ENCODE measurements at places on chromosomes 6 and 20. TPM values are rescaled to one million over a fixed set of nuclear protein-coding genes. Genes with fewer than 3 reads are reported as not detected.

GRCh38 chr6:111604259-111605099 lies 1.2 kb downstream of the TRAF3IP2 start:
- no peaks in the 10 kb centered on the region for H3K27me3 ChIP-seq
- H3K4me3 ChIP-seq, result peak overlapping the region; percentile 81
- DNase-seq, result no peak
- peaks cover 51% of the 10 kb centered on the region for H3K4me1 ChIP-seq
- peaks cover 5% of the 10 kb centered on the region for H3K36me3 ChIP-seq

GRCh38 chr20:63628246-63628975 lies 1.5 kb upstream of the GMEB2 start:
- peaks cover 39% of the 10 kb centered on the region for H3K4me1 ChIP-seq
- H3K27ac ChIP-seq, result peak overlapping the region; percentile 97
- no peaks in the 10 kb centered on the region for H3K27me3 ChIP-seq
- H3K4me3 ChIP-seq, result peak overlapping the region; percentile 98

DNA sequence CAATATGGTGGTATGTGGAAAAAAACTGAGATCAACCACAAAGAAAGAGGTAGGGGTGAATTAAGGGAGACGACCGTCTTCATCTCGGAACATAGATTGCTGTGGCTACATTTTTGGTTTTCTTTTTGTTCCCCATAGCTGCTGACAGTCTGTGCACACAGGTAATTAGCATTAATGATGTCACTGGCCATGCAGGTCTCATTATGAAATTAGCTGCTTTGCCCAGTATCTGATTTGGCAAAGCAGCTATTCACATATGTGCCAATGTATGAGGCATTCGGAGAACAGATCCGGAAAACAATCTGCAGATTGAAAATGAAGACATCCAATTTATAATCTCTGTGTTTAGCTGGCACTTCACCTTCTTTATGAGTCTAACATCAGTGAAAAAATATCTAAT lies 13.1 kb downstream of the NOX3 start:
- H3K27me3 ChIP-seq, result peaks cover 2% of the 10 kb centered on the region
- H3K27ac ChIP-seq, result no peak overlapping the region
- H3K4me3 ChIP-seq, result no peak overlapping the region
- no peaks in the 10 kb centered on the region for H3K36me3 ChIP-seq

- no peak overlapping the region for H3K4me3 ChIP-seq
- no peaks in the 10 kb centered on the region for H3K27me3 ChIP-seq
- no peak for DNase-seq
- H3K4me1 ChIP-seq, result no peaks in the 10 kb centered on the region
- no peak overlapping the region for H3K27ac ChIP-seq
Observed at GRCh38 chr6:4703382-4703781, 72.8 kb upstream of the CDYL start.

DNA sequence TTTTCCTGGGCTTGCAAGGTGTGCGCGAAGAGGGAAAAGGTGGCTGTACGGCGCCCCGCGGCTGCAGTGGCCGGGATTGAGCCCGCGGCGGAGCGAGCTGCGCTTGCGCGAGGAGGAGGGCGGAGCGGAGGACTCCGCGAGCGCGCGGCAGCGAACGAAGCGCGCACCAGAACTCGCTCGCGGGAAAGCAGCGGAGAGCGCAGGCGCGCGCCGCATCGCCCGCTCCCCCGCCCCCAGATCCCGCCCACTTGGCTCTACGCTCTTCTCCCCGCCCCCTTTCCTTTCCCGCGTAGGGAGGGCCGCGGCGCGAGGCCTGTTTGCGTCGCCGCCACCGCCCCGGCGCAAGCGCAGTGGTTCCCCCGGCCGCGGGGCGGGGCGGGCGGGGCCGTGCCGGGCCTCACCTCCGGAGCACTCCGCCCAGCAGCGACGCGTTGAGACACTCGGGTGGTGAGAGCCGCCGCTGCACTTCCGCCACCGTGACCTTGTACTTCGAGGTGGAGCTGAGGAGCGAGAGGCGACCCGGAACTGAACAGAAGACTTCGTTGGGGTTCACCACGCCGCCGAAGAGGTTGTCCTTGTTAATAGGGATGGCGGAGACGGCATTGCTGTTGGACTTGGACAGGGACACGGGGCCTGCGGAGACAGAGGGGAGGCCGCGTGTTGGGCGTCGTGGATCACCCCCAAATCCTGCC lies 10.6 kb downstream of the TFAP2A start:
- peaks cover 10% of the 10 kb centered on the region for H3K4me1 ChIP-seq
- peak overlapping the region; percentile 76 for H3K4me3 ChIP-seq
- peaks cover 9% of the 10 kb centered on the region for H3K36me3 ChIP-seq

DNA sequence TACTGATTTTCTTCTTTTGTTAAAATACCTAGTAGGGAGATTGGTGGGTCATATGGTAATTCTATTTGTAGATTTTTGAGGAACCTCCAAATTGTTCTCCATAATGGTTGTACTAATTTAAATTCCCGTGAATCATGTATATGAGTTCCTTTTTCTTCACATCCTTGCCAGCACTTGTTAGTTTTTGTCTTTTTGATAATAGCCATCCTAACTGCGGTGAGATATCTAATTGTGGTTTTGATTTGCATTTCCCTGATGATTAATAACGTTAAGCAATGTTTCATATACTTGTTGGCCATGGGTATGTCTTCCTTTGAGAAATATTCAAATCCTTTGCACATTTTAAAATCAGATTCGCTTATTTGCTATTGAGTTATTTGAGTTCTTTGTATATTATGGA lies 110.9 kb downstream of the JAG1 start:
- H3K4me3 ChIP-seq, result no peak overlapping the region
- H3K27me3 ChIP-seq, result no peaks in the 10 kb centered on the region
- H3K4me1 ChIP-seq, result peaks cover 20% of the 10 kb centered on the region
- no peak overlapping the region for H3K27ac ChIP-seq
- DNase-seq, result no peak

DNA sequence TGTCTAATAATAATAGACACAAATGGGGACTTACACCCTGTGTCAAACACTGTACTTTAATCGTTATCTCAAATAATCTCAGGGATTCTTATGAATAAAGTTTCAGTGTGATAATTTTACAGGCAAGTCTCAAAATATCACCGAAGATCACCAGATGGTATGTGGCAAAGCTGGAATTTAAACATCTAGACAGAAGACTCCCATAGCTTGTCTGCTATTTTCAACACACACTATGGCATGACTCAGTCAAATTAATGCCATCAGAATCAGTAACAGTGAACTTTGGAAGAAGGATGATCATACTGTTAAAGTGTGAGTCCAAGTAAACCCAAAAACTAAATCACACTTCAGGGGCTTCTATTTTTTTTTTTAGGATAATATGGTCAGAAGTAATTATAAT lies 867.6 kb upstream of the FLRT3 start:
- H3K4me3 ChIP-seq, result no peak overlapping the region
- no peaks in the 10 kb centered on the region for H3K4me1 ChIP-seq
- DNase-seq, result no peak
- H3K36me3 ChIP-seq, result no peaks in the 10 kb centered on the region
- H3K27ac ChIP-seq, result no peak overlapping the region

DNA sequence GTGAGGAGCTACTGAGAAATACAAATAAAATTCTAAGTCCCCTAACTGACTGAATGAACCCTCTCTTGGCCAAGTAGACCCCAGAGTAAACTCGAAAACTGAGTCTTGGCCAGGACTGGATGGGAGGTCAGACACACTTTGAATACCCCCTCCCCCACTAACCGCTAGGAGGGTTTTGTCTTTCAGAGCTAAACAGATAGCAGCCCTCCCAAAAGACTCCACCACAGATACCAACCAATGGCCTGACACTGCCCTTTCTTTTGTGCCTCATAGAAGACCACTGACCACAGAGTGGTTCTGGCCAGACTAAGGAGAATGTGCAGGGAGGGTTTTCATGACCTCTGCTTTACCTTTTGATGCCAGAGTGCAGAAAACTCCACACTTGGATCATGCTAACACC lies 42.1 kb downstream of the SPACA1 start:
- H3K4me1 ChIP-seq, result no peaks in the 10 kb centered on the region
- no peak for DNase-seq
- peaks cover 9% of the 10 kb centered on the region for H3K27me3 ChIP-seq
- H3K4me3 ChIP-seq, result no peak overlapping the region
- no peaks in the 10 kb centered on the region for H3K36me3 ChIP-seq

DNA sequence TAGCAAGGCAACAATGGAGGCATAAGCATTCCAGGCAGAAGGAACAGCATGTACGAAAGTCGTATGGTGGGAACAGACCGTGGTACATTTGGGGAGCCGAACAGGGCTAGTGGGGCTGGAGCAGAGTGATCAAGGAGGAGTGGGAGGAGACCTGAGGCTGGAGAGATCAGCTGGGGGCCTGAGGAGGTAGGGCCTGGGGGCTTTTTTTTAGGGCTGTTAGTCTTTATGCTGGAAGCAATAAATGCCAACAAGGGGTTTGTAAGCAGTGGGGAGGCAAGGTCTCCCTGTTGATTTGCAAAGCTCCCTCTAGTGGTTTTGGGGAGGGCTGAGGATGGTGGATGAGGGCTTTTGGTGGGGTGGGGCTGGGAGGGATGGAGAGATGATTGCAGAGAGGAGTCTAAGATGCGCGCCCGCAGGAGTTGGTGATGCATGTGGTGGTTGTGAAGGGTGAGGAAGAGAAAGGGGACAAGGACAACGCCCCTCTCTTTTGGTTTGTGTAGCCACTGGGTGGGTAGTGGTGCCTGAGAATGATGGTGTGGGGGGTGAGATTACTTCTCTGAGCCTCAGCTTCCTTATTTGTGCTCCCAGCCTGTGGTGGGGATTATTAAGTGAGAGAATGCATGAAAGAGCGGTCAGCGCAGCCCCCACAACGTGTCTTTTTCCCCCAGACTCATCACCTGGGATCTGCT lies 74.1 kb upstream of the TOX2 start:
- no peaks in the 10 kb centered on the region for H3K36me3 ChIP-seq
- H3K4me3 ChIP-seq, result no peak overlapping the region
- peaks cover 31% of the 10 kb centered on the region for H3K4me1 ChIP-seq
- no peak overlapping the region for H3K27ac ChIP-seq

GRCh38 chr6:38113825-38114576 lies 294.5 kb downstream of the ZFAND3 start:
- no peaks in the 10 kb centered on the region for H3K27me3 ChIP-seq
- H3K4me3 ChIP-seq, result no peak overlapping the region
- H3K27ac ChIP-seq, result no peak overlapping the region
- H3K36me3 ChIP-seq, result peaks cover 6% of the 10 kb centered on the region

- no peak overlapping the region for H3K27ac ChIP-seq
- H3K27me3 ChIP-seq, result peaks cover 46% of the 10 kb centered on the region
- peaks cover 3% of the 10 kb centered on the region for H3K36me3 ChIP-seq
- peak overlapping the region; percentile 64 for H3K4me3 ChIP-seq
- peak; percentile 31 for DNase-seq
- H3K4me1 ChIP-seq, result peaks cover 23% of the 10 kb centered on the region
Observed at GRCh38 chr6:136920671-136921380, 1.3 kb upstream of the SLC35D3 start.

- no peaks in the 10 kb centered on the region for H3K36me3 ChIP-seq
- H3K27me3 ChIP-seq, result peaks cover 16% of the 10 kb centered on the region
- no peak overlapping the region for H3K4me3 ChIP-seq
Observed at GRCh38 chr6:84758486-84758885, 5.9 kb downstream of the TBX18 start.

DNA sequence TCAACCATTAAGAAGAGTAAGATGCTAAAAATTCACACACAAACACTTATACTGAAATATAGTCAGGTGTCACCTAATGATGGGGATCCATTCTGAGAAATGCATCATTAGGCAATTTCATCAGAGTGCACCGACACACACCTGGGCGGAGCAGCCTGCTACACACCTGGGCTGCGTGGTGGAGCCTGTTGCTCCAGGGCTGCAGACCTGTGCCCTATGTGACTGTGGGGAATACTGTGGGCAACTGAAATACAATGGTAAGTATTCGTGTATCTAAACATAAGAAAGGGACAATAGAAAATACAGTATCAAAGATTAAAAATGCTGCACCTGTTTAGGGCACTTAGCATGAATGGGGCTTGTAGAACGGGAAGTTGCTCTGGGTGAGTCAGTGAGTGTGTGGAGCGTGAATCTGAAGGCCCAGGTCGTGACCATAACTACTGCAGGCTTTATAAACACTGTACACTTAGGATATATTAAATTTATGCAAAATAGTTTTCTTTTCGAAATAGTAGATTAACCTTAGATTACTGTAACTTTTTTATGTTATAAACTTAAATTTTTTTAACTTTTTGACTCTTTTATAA lies 124.4 kb upstream of the AFDN start:
- H3K27ac ChIP-seq, result no peak overlapping the region
- H3K36me3 ChIP-seq, result peaks cover 2% of the 10 kb centered on the region
- peaks cover 34% of the 10 kb centered on the region for H3K4me1 ChIP-seq
- peaks cover 26% of the 10 kb centered on the region for H3K27me3 ChIP-seq

GRCh38 chr6:21022343-21023107 lies 488.3 kb downstream of the CDKAL1 start:
- no peak overlapping the region for H3K27ac ChIP-seq
- no peak for DNase-seq
- no peak overlapping the region for H3K4me3 ChIP-seq
- no peaks in the 10 kb centered on the region for H3K4me1 ChIP-seq
- peaks cover 27% of the 10 kb centered on the region for H3K36me3 ChIP-seq

GRCh38 chr20:38581830-38582358 lies 897 bp downstream of the ADIG start:
- H3K4me3 ChIP-seq, result no peak overlapping the region
- no peak for DNase-seq
- H3K27me3 ChIP-seq, result peaks cover 2% of the 10 kb centered on the region
- no peaks in the 10 kb centered on the region for H3K36me3 ChIP-seq

DNA sequence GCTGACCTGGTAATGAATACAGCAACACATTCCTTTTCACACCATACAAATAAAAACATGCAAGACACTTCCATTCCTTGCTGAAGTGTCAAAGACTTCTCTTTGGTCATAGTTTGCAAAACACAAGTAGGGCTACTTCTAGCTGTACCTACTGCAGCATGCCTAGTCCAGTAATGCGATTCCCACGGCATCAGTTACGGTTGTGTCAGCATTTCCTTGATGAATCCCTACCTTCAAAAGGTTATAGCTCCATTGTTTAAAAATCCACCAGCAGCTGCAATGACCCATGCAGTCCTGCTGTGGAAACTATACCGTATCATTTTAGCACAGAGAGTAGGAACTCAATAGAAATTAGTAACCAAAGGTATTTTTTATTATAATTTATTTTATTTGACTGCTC lies 1371.5 kb downstream of the EPHA7 start:
- H3K36me3 ChIP-seq, result no peaks in the 10 kb centered on the region
- no peak overlapping the region for H3K27ac ChIP-seq

DNA sequence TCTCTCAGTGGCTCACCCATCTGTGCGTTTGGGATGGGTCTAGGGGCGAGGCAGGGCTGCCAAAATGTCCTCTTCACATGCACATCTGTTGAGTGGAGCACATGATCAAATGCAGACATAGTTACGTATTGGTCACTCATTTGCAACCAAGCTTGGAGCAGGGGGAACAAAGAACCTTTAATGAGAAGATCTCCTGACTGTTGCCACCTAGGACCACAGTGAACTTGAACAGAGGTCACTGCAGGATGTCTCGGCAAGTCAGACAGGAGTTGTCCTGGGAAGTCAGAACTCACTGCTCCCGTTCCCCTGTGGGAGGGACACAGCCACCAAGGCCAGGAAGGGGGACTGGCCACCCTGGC lies 73.4 kb downstream of the SSR1 start:
- peaks cover 6% of the 10 kb centered on the region for H3K36me3 ChIP-seq
- H3K4me1 ChIP-seq, result peaks cover 20% of the 10 kb centered on the region
- H3K27me3 ChIP-seq, result no peaks in the 10 kb centered on the region
- no peak for DNase-seq

GRCh38 chr20:15494851-15495250 lies 1078.4 kb downstream of the KIF16B start:
- DNase-seq, result no peak
- no peak overlapping the region for H3K27ac ChIP-seq
- no peaks in the 10 kb centered on the region for H3K27me3 ChIP-seq
- H3K4me3 ChIP-seq, result no peak overlapping the region
- no peaks in the 10 kb centered on the region for H3K4me1 ChIP-seq
- no peaks in the 10 kb centered on the region for H3K36me3 ChIP-seq

ZNF335 gene
- total RNA-seq, result 26.0 TPM

LSM14B gene
- total RNA-seq, result 33.4 TPM

C6orf58 gene
- total RNA-seq, result not detected

SLC2A10 gene
- total RNA-seq, result not detected

LY6G6F gene
- total RNA-seq, result not detected

TCF15 gene
- not detected for total RNA-seq

All from activated CD4-positive, alpha-beta memory T cell treated with anti-CD3 and anti-CD28 coated beads for 36 hours (primary cell).